ENCODE measurements at places on chromosomes 3 and 15.

DNA sequence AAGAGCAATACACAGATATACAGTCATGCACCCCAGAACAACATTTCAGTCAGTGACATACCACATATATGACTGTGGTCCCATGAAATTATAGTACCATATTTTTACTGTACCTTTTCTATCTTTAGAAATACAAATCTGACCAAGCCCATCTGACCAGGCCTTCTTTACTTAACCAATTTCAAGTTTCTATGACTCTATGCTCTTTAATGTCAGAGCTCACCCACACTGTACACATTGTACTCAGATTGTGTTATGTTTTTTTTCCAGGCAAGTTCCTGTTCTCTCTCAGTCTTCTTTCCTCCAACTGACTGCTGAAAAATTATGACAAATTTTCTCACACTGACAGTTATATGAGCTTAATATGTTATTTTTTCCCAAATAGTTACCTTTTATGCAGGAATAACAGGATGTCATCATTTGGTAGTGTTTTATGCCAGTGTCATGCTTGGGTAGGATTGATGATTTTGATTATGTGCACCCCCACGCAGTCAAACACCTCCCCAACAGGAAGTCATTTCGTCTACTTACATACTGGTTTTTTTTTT is 8.0 kb upstream of the CBLB start:
- no peak for ATAC-seq

DNA sequence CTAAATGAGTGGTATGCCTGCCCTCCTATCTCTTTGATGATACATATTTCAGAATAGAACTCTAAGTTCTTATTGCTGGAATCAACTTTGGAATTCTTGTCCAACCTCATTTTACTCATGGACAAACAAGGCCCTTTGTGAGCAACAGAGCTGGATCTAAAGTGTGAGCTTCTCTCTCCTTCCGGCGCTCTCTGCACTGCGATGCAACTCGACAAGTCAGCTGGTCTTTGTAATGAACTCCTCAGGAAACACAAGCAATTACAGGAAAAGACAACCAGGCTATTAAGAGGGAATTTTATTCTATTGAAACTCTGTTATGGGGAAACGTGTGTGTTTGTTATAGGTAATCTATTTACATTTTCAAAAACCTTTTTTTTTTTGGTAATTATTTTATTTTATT is 20.3 kb upstream of the NRROS start:
- ATAC-seq = no peak

GRCh38 chr3:16944356-16944755 is 59.6 kb downstream of the PLCL2 start:
- no peak for ATAC-seq

DNA sequence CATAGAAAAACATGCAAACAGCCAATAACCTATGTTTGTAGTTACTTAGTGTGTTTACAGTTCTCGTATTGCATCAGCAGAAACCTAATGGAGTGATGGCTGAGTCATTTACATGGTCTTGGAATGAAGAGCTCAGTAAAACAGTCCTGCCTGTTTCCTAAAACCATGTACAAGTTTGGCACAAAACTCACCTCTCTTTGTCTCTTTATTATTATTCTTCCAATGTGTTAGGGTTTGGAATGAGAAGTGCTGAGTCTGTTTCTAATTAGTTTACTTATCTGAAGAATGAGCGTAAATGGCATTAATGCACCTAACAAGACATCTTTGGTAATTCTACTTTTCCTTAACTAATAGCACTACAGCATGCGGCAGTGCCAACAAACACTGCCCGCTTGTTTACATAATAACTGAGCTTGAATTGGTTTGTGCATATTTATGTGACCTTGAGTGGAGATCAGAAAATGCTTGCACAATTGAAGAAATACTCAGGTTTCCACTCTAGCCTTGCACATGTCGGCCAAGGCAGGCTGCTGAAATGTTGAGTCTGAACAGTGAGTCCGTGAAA is 385.4 kb upstream of the SEMA6D start:
- no peak for ATAC-seq

GRCh38 chr3:123708531-123708930 is 123.7 kb upstream of the HACD2 start:
- ATAC-seq = no peak
